BE2C (cell line): ENCODE measurements at places on chromosomes 5 and 9.

DNA sequence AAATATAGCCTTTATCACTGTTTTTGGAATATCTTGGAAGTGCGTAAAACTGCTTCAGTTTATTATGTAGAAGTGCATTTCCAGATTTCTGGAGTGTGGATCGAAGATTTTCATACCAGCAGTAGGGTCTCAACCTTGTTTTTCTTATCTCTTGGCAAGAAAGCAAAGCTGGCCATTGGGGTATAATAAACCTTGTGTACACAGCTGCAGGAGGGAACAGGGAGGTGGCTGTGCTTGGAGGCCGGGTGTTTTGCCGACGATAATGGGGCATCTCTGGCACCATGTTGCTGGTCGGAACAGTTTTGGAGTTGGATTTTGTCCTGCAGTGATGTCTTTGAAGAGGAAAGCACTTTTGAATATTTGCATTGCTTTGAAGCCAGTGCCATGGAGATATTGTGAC, 308.8 kb upstream of the DMRT1 start:
- DNase-seq, result no peak

GRCh38 chr5:36529142-36529541, 77.3 kb upstream of the SLC1A3 start:
- DNase-seq, result no peak

DNA sequence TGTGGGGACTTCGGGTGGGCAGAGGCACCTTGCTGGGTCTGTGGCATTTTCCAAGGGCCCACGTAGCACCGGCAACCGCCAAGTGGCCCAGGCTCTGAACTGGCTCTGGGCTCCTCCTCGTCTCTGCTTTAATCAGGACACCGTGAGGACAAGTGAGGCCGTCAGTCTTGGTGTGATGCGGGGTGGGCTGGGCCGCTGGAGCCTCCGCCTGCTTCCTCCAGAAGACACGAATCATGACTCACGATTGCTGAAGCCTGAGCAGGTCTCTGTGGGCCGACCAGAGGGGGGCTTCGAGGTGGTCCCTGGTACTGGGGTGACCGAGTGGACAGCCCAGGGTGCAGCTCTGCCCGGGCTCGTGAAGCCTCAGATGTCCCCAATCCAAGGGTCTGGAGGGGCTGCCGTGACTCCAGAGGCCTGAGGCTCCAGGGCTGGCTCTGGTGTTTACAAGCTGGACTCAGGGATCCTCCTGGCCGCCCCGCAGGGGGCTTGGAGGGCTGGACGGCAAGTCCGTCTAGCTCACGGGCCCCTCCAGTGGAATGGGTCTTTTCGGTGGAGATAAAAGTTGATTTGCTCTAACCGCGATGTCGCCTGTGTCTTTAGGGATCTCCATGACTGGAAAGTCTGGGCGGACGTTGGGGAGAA, 5.8 kb downstream of the DPP7 start:
- DNase-seq, result no peak

DNA sequence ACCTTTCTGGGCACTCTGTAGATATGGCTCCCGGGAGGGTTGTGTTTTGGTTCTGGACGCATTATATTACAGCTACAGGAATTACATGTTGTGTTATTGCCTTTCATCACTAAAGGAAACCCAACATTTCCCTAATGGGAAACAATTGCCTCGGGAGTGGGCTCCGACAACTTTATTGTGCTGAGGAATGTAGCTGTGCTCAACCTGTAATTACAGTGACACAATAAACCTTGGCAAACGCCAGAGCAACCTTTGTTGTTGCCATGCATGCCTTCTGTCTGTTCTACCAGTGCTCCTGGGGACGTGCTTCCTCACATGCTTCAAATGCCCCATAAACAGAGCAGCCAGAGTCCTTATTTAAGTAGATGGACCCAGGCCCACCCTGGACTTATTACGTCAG, 182.4 kb downstream of the DIRAS2 start:
- no peak for DNase-seq

DNA sequence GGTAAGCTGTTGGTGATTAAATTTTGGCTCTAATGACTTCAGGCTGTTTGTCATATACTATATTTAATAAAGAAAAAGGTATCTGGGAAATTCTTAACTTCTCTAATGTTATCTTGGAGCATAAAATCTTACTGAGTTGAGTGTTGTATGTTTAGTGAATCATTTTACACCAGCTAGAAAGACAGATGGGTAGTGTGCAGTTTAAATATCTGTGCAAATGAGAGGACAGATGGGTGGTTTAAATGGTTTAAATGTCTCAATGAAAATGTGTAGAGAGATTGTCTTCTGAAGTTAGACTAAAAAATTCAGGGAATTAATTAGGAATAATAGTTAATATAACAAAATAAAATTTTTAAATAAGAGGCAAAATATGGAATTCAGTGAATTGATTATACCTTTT, 114.5 kb downstream of the FER start:
- no peak for DNase-seq

DNA sequence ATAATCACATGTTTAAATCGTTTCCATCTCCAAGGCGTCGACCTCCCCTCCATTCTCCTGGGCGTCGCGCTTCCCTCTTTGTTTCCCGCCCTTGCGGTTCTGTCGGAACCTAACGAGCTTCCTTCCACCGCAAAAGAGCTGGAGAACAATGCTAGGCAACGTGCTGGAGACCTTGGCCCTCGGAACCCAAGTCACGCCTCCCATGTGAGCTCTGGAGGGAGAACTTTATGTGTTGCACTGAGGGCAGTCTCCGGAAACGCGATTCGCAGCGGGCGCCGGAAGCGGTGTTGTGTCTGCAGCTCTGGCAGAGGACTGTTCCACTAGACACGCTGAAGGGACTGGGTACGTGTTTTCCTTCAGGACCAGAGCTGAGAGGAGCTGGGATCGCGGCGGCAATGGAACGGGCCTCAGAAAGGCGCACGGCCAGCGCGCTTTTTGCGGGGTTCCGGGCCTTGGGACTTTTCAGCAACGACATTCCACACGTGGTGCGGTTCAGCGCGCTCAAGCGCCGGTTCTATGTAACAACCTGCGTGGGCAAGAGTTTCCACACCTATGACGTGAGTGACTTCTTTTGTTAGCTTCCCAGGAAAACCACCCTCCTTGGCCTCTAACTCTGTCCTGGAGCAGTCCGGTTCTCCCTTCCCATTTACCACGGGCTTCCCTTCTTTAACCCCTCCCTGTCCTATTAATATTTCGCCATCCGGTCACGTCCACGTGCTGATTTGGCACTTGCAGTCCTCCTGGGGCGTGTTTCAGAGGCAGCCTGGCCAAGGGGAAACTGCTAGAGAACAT, at the start of gene WDR36:
Gene WDR36 (plus strand): TSS at position 287 of the 792 bp plus-strand sequence. CDS start 109 bp downstream, at position 396.
- peak; percentile 92 for DNase-seq

DNA sequence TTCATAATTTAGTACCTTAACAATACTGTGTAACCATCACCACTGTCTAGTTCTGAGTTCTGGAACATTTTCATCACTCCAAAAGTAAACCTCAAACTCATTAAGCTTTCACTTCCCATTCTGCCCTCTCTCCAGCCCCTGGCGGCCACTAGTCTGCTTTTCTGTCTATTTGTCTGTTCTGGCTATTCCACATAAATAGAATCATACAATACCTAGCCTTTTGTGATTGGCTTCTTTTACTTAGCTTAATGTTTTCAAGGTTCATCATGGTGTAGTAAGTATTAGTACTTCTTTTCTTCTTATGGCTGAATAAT, 138.7 kb downstream of the RAPGEF6 start:
- DNase-seq, result no peak

GRCh38 chr5:67214707-67215447, 18.3 kb upstream of the CD180 start:
- no peak for DNase-seq

- no peak for DNase-seq
Observed at GRCh38 chr9:114968671-114969070, 38.3 kb upstream of the TNFSF8 start.

DNA sequence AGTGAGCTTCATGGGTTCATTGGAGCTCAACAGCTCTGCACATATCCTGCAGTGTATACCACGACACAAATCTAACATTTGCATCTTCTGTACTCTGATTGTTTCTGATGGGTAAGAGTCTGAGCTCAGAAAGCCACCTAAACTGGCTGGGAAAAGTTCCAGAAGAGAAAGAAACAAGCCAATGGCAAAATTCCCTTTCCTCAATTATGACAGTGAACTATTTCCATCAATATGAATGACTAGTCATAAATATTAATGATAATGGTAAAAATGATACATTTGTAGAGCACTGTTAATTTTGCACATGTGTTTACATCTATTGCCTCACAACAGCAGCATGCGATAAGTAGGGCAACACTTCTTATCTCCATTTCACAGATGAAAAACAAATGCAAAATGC, 1101.6 kb upstream of the DMAC1 start:
- DNase-seq, result no peak

- peak; percentile 38 for DNase-seq
Observed at GRCh38 chr5:39040875-39041274, 33.3 kb downstream of the RICTOR start.

DNA sequence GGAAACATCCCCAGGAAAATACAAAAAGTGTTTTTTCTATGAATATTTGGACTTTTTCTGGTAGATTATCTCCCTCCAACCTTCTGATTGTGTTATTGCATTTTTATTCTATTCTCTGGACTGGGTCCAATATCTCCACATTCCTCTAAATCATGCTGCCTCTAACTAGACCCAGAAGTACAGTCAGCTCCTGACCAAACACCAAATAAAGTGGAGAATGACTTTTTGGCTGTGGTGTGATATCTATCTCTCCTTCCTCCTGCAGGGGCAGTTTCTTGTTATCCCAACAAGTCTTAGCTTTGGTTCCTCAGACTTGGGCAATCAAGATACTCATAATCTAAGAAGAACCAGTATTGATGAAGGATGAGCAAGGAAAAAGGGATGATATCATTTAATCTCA, 3.2 kb upstream of the RAI14 start:
- no peak for DNase-seq

- DNase-seq, result no peak
Observed at GRCh38 chr5:53913941-53914340, 353.5 kb downstream of the NDUFS4 start.
